ENCODE measurements at places on chromosomes 6 and 20.

- peak; percentile 64 for DNase-seq
Measured at GRCh38 chr6:17721671-17722070, 14.9 kb upstream of the NUP153 start.

DNA sequence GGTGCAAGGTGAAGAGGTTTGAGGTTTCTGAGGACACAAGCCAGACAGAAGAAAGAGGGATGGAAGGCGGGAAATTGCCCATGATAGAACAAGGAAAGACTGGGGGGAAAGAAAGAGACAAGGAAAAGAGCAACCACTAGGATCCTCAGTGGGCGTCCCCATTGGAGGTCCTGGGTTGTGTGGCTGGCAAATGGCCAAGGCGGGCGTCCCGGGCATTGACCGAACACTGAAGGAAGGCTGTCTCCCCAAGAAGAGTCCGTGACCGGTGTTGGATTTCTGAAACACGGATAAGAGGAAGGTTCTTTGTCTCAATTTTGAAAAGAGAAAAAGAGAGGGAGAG, 746.6 kb upstream of the ADGRB3 start:
- no peak for DNase-seq

- DNase-seq, result no peak
Measured at GRCh38 chr20:41314386-41314785, 3.1 kb downstream of the ZHX3 start.

DNA sequence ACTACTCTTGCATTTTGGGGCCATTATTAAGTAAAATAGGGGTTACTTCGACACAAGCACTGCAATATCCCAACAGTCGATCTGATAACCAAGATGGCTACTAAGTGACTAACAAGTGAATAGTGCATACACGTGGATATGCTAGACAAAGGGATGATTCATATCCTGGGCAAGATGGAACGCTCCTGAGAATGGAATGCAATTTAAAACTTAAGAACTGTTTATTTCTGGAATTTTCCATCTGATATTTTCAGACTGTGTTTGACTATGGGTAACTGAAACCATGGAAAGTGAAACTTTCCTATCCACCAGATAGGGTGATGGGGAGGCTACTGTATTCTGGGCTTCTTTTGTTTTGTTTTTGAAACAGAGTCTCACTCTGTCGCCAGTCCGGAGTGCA, 66.5 kb downstream of the ILRUN start:
- no peak for DNase-seq

GRCh38 chr20:31595654-31596411, 9.3 kb upstream of the ID1 start:
- DNase-seq, result no peak

DNA sequence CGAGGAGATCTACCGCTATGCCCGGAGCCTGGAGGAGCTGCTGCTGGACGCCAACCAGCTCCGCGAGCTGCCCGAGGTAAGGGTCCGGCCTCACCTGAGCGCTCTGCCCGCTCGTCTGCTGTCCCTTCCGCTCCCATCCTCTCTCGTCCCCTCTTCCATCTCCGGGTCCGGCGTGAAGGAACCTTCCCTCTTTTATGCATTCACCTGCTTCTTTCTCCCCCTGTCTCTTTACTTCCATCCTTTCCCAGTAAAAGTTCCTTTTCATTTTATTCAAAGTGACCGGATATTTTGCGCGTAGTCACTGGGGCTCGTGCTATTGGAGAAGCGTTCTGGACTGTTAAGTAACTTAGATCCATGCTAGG, 516 bp downstream of the LRRC1 start:
- no peak for DNase-seq

DNA sequence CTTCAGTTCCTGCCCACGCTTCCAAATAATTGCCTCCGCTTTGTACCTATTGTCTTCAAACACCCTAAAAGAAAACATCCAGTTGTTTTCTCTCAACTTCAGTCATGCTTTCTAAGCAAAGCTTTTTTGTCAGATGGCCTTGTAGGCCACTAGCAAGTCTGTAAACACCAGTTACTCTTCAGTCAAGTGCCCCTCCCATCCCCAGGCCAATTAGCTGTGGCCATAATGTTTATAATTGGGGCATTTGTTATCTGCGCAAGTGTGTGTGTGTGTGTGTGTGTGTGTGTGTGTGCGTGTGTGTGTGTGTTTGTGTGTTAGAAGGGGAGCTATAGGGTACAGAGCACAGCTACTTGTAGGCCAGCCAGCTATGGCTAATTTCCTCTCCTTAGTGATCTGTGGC, 272.4 kb upstream of the MARCKS start:
- DNase-seq, result no peak

- no peak for DNase-seq
Measured at GRCh38 chr6:36928547-36928918, 26.0 kb upstream of the PI16 start.

- DNase-seq, result no peak
Measured at GRCh38 chr6:90701146-90701781, 114.4 kb upstream of the MAP3K7 start.

DNA sequence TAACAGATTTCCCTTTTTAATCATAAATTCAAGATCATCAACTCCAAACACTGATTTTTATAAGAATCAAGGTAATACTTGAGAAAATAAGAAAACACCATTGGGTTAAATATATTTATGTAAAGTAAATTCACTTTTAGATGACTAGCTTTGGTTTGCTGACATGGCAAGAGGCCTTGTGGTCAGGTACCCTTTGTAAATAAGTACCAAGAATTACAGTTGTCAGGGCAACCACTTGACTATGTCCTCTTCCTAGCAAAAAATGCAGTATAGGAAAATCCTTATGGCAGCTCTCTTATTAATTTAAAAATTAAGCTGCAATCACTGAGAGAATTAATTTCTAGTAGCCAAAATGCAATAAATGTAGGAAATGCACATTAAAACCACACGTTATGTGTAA, 153.8 kb downstream of the INSM1 start:
- no peak for DNase-seq

DNA sequence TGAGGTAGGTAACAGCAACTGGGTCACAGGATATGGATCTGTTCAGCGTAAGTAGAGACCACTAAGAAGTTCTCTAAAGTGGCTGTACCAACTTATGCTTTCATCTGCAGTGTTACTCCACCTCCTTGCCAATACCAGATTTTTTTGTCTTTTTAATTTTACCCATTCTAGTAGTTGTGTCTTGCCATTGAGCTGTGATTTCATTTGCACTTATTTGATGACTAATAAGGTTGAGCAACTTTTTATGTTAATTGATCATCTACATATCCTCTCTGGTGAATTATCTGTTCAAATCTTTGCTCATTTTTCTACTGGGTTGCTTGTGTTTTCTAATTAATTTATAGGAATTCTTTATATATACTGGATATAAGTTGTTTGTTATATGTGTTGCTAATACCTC, 82.9 kb downstream of the OGFRL1 start:
- DNase-seq, result no peak

GRCh38 chr20:51551186-51551585, 8.7 kb upstream of the NFATC2 start:
- DNase-seq, result no peak

- no peak for DNase-seq
Measured at GRCh38 chr6:154361476-154361875, 4.9 kb upstream of the IPCEF1 start.

DNA sequence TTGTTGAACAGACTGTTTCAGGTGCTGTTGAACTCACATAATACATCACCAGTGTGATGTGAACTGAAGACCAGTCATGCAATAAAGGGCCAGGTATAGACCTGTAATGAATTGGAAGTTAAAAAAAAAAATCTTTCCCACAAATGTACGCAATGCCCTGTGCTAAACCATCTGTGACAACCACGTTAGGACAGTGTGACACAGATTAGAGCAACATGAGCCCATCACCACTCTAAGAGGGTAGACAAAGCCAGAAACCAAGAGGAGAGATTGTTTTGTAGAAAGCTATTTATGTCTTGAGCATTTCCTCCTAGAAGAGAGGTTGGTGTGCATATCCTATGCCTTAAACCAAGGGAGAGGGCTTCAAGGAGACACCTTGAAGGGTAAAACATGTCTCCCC, 77.0 kb upstream of the BEND6 start:
- DNase-seq, result no peak

GRCh38 chr6:30461055-30461454, 28.3 kb upstream of the HLA-E start:
- DNase-seq, result no peak

DNA sequence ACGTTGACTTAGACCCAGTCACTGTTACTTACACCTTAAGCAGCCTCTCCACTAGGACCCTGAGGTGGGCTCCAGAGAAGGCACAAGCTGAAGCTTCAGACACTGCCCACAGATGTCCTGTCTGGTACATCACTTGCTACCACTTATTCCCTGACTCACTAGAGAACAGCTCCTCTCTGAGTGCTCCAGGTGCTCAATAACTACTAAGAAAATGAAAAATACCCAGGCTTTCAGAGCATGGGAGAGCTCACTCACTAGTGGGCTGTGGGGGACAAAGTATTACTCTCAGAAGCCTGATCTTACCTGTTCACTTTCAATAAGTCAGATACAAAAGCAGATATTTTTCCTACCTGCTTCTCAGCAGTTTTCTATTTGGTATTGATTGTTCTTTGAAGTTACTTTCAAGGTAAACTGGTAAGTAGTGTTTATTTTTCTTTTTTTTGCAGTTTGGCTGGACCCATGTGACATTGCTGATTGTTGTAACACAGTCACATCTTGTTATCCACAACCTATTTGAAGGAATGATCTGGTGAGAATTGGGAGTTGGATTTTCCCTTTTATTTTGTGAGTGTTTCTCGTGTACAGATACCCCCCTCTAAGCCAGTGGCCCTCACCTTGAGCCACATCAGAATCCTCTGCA, 55.9 kb downstream of the CDS2 start:
- DNase-seq, result no peak

GRCh38 chr20:15164726-15165125, 827.3 kb upstream of the FLRT3 start:
- DNase-seq, result no peak

GRCh38 chr20:11375335-11375734, 542.4 kb upstream of the BTBD3 start:
- DNase-seq, result no peak

- DNase-seq, result no peak
Measured at GRCh38 chr6:157841211-157841840, 18.3 kb downstream of the SNX9 start.

DNA sequence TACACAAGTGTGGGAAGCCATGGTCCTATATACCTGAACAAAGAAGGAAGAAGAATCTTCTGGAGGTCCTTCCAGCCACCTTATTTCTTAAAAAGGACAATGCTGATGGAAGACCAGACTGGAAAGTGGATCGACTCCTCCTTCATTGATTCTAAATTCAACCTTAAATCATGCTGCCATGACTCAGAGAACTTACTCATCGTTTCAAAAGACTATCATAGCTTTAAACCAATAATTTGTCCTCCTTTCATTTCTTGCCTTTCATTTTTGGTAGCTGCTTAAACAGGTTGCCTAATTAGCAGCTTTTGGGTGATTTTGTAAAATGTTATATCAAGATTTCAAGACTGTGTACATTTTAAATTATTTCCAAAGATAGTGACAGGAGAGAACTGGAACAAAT, 60.8 kb downstream of the RTN4IP1 start:
- no peak for DNase-seq

GRCh38 chr6:7215798-7216231, 97.2 kb downstream of the SSR1 start:
- DNase-seq, result no peak

- no peak for DNase-seq
Measured at GRCh38 chr6:47290124-47290834, 19.4 kb downstream of the TNFRSF21 start.

DNA sequence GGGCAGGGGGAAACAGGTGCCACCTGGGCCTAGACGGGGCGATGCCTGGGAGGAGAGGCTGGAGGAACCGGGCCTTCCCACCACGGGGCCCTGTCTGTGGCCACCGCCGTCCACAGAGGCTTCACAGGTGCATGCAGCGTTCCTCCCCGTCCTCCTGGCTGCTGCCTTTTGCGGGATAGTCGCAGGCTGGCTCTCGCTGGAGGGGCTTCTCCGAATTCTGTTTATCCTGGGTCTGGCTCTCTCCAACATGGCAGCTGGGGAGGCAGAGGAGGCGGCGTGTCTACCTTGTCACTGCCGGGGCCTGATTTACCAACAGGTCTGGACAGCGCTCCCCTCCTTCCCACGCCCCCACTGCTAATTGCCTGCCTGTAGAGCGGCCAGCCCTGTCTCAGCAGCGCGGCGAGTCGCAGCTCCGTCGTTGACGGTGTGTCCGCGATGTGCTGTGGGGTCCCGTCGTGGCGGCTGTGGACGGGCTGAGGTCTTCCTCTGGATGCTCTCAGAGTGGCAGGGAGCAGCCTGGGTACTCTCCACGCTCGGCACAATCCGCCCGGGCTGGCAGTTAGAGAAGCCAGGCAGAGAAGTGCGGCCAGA, 262.9 kb downstream of the TAF4 start:
- no peak for DNase-seq

DNA sequence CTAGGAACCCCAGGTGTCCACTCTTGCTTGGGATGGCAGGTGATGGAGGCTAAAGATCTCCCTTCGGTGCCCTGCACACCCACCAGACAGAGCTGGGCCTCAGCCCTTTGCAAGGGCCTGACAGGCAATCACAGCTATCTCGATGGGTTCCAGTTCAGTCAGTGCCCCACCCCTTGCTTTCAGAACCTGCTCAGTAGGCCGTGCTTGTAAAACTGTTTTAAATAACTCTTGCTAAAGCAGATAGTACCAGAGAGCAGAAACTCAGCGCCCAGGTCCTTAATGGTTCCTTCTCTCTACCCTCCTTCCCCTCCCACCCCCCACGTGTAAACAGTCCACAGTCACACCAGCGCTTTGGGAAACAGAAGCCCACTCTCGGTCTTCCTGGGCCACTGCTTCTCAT, 39.2 kb downstream of the C6orf132 start:
- no peak for DNase-seq

GRCh38 chr6:33771146-33772081, 17.5 kb downstream of the LEMD2 start:
- DNase-seq, result peak; percentile 93

DNA sequence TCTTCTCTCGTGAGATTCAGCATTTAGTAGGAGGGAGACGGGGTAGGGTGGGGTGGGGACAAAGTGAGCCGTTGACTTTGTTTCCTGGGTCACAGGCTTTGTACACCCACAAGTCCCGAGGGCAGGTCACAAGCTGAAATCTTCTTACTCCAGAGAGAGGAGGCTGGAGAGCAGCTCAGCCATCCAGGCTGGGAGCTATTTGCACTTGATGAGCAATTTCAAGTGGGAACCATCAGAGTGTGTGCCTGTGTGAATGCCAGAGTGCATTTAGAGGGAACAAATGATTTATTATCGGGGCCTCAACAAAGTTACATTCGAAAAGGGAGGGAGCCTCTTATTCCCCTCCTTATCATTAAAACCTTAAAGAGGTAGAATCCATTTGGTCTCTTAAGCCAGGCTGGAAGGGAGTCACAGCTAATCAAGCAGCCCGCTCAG, 155.7 kb upstream of the JARID2 start:
- DNase-seq, result no peak

GRCh38 chr6:161186173-161186769, 87.6 kb downstream of the AGPAT4 start:
- no peak for DNase-seq

GRCh38 chr6:162596676-162597075, 130.9 kb downstream of the PRKN start:
- no peak for DNase-seq

GRCh38 chr6:2166717-2167116, 78.7 kb downstream of the GMDS start:
- DNase-seq, result no peak

- DNase-seq, result no peak
Measured at GRCh38 chr6:73743556-73743955, 47.6 kb downstream of the CD109 start.

All from D341Med (cell line).